Stimulated activated CD4-positive, alpha-beta T cell treated with anti-CD3 and anti-CD28 coated beads, Interleukin-1b, Interleukin-23, amount 100 ng/mL, for 1 hour (primary cell): ENCODE measurements at places on chromosomes 11 and 22.

- DNase-seq: no peak
These were observed 27.9 kb upstream of the RBMXL2 start for GRCh38 chr11:7060868-7061267.

GRCh38 chr11:70532731-70533130, 134.4 kb downstream of the CTTN start:
- no peak for DNase-seq

DNA sequence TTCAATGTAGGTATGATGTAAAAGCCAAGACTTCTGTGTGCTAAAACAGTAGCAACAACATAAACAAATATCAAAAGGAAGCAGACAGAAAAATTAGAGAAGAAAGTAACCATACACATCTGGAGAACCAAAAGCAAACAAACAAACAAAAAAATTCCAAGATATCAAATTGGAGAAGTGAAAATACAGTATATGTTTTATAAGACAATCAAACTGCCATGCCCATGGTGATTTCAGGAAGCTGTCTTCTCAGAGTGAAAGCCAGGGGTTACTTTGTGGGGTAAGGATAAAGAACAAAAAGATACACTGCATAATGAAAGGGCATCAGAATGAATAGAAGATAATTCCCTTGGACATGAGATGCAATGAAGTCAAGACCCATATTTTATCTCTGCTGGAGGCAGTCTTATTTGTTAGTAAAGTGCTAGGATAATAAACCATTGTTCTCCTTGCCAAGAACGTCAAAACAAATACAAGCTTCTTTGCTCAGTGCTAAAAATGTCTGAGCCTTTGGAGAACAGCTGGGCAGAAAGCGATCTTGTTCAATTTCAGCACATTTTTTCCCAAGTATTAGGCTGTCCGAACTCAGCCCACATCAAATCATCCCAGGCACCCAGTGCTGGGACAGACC, 38.1 kb upstream of the LDLRAD3 start:
- DNase-seq: no peak

GRCh38 chr11:129267716-129268115, 75.6 kb upstream of the ARHGAP32 start:
- no peak for DNase-seq

- no peak for DNase-seq
These were observed 1.0 kb downstream of the UQCR10 start for GRCh38 chr22:29768052-29768693.

- DNase-seq: no peak
These were observed 54.4 kb downstream of the BBOX1 start for GRCh38 chr11:27095059-27095458.
